GM18507 (cell line): ENCODE measurements at places on chromosomes 5 and 9.

DNA sequence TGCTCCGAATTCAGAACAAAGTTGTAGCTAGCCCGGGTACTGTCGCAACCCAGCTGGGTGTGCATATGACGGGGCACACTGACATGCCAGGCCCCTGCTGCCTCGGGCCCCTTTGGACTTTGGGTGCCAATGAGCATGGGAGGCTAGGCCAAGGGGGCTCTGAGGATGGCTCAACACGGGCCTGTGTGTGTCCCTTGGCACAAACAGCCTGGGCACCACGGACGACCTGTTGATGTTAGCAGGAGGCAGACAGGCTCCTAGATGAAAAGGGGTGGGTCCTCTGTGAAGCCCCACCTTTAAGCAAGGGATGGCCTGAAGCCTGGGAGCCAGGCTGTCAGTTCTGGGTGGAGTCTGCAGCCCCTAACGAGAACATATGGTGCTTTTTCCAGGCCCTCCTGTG is 1688.2 kb downstream of the EFNA5 start:
- no peak for DNase-seq

DNA sequence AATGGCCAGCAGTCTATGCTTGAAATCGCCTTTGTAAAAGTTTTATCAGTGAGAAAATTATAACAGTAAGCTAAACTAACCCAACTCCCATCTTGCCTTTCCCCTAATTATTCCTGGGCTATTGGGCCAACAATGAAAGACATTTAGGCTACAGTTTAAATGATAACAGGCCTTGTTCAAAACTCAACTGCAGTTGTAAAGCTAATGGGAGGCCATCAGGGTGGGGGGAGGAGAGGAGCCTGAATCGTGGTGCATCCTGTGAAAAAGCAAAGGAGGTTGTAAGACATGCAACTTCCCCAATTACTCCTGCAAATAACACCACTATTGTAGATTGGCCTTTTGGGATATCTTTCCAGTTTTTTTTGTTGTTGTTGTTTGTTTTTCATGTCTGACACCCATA is 53.8 kb downstream of the ACTL7B start:
- no peak for DNase-seq

DNA sequence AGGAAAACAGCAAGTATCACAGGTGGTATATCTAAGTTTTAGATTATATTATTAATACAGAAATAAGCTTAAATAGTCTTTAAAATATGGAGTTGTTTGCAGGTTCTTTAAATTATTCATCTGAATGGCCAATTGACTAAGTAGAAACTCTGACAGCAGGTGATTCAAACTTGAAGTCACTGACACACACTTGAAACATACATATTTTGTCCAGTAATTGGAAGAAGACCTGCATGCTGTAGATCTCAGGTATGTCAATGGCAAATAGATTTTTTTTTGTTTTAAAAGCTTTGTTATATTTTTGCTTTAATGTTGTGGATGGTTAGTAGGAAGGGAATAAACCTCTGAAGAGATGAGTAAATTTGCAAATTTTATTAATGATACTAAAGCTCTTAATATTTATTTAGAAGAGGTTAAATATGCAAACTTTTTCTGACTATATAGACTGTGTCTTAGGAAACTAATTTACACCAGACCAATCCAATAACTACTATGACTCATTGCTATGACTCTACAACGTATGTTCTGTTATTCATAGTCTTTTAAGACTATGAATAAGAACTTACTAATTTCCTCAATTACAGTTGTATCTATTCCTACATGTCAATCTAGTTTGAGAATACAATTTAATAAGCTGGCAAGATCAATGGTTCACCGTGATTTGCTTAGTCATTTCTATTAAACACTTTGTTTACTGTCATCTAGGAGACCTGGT is 53.9 kb upstream of the RORB start:
- no peak for DNase-seq

- DNase-seq: no peak
Observed at GRCh38 chr5:101142102-101142501, 239.0 kb upstream of the ST8SIA4 start.

DNA sequence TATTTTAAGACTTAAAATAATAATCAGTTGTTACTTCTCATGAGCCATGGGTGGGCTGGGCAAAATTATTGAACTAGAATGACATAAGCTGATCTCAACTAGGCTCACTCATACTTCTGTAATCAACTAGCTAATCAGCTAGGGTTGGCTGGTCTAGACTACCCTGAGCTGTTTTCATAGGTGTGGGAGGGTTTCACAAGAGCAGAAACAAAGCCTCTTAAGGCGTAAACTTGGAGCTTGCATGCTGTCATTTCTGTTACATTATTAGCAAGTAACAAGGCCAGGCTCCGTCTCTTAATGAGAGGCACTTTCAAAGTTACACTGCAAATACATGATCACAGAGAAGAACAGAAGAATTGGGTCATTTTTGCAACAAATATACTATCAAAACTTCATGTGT is 57.2 kb upstream of the GHR start:
- no peak for DNase-seq

GRCh38 chr9:114856215-114856941 is 50.5 kb upstream of the TNFSF15 start:
- DNase-seq: no peak

DNA sequence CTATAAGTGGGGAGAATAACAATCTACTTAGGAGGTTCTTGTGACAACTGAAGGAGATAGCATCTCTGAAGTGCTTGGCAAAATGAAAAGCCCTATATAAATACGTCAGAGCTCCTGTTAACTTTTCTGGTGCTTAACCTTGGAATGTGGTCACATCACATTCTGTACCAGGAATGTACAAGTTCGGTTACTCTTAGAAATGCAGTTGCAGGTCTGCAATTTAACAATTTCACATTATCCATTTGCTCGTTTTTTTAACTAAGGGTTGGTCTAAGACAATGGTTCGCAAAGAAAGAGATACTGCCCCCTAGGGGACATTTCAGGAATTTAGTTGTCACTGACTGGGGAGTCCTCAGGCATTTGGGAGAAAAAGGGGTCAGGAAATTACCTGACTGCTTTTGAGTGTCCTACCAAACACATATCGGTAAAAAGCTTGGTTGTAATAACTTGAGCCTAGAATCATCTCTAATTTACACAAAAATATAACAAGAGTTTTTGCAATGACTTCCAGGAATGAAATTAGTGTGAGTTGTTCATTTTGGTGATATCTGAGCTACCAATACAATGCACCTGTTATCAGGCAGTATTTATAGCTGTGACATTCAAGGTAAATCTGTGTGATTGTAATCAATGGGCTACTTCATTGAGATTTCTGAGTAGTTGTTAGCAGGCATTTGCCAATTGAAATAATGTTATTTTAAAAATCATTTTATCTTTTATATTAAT is 5.4 kb upstream of the HBEGF start:
- peak; percentile 45 for DNase-seq

DNA sequence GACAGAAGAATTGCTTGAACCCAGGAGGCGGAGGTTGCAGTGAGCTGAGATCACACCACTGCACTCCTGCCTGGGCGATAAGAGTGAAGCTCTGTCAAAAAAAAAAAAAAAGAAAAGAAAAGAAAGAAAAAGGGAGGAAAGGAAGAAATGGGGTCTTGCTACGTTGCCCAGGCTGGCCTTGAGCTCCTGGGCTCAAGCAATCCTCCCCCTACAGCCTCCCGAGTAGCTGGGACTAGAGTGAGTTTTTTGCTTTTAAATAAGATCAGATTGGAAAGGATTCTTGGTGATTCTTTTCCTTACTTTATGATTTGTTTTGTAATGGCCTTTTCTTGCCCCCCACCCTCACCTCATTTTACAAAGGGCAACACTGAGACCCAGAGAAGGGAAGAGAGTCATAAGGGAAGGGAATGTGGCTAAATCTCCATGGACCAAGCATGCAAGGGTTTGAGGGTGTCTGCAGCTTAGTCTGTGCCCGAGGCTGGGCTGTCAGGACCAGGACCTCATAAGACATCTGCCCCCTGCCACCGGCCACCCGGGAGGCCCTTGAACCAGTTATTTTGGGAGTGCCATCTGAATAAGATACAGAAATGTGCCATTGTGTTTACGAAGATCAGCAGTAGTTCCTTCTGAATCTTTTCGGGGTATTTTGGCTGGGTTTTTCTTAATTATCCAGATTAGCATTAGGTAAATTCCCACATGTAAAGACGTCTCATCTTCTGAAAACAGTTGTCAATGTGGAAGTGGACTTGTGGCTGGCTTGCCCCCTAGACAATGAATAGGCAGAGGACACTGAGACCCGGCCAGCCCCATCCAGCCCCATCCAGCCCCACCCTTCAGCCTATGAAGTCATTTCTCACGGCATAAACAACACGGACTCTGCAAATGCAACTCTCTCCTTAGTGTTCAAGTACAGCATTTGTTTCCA is 44.5 kb upstream of the GRHPR start:
- no peak for DNase-seq

- no peak for DNase-seq
Observed at GRCh38 chr9:86471171-86471815, 117.1 kb upstream of the TUT7 start.

- no peak for DNase-seq
Observed at GRCh38 chr5:112878760-112879159, 17.7 kb downstream of the SRP19 start.

DNA sequence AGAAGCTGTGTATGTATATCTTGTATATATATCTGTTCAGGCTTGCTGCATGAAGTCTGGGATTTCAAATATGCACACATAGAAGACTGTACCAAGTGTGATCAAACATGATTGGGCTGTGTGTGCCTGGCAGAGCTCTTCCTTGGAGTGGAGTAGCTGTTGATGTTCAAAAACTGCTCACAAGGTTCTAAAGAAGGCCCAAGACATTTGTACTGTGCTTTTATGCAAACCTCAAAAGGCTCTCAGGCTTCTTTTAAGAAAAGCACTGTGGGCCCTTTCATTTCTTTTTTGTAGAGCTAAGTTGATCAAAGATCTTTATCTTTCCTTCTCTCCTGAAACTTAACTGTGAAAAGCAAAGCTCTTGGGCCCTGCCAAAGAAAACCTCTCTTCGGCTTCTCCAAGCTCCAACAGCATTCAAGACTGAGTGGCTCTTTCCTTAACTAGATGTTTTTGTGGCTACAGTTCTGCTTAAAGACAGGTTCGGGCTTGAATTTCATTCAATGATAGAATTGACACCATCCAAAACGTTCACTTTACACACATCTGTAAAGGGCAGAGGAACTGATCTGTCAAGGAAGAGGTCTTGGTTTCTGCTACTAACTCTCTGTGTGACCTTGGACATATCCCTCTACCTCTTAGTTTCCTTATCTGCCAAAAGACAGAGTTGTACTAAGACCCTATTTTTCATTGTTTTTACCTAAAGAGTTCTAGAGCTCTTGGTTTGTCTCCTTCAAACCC is 105.8 kb upstream of the IL6ST start:
- no peak for DNase-seq

DNA sequence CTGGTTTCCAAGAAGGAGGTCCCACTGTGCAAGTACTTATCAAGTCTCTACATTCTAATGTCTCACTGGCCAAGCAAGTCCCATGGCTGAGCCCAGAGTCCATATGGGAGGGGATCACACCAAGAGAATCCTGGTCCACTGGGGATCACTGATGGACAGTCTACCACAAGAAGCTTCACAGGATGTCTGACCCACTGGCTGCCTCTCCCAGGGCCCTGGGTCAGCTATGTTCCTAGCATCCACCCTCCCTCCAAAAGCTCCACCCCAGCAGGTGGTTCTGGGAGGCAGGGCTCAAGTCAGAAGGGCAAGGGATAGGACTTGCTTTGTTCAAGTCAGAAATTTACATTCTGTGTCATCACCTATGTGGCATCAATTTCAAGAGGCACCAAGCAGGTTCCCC is 508.5 kb downstream of the BNC2 start:
- no peak for DNase-seq

DNA sequence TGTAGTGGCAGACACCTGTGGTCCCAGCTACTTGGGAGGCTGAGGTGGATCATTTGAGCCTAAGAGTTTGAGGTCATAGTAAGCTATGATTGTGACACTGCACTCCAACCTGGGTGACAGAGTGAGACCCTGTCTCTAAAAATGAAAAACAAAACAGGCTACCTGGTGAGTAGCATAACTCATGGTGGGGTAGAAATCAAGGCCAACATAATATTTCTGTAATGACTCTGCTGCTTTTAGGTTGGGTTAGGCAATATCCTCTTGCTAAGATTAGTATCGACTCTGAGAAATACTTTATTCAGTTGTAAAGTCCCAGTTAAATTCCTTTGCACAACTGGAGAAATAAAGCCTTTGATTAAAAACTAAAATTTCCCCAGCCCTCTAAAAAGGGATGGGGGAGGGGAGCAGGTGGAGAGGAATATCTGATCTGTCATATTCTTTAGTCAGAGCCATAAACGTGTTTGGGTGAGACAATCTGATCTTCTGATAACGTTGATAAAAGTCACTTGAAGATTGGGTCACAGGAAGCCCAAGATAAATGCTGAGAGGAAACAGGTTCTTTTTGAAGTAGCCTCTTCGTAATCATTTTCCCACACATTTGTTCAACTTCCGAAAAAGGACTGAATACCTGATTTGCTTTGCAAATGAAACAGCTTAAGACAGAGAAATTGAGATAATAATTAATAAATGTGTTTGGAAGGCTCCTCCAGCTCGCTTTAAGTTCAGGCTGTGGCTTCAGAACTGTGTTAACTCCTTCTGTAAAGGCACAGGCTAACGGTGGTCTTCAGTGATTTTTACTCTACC is 14.9 kb downstream of the IL4 start:
- no peak for DNase-seq

DNA sequence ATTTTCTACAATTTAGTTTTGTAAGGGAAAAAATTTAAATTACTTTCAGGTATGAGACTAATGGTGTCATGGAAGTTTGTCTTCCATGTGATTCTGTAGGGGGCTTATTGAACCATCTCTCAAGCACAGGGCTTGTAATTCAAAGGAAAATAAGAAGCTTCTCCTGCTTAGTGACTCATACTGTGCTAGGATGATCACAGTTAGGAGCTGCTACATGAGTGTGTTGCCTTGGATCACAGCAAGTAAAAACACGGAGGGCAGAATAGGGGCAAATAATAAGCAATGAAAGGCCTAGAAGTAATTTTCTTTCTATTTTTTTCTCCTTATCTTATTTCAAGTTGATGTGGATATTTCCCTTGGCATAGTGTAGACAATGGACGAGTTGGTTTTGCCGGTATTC is 28.9 kb downstream of the TMEM167A start:
- no peak for DNase-seq

GRCh38 chr9:87512311-87512710 is 14.6 kb downstream of the DAPK1 start:
- no peak for DNase-seq

- DNase-seq: no peak
Observed at GRCh38 chr9:94925751-94926430, 199.4 kb downstream of the AOPEP start.

GRCh38 chr5:179779826-179780225 is 14.0 kb upstream of the LTC4S start:
- DNase-seq: no peak

DNA sequence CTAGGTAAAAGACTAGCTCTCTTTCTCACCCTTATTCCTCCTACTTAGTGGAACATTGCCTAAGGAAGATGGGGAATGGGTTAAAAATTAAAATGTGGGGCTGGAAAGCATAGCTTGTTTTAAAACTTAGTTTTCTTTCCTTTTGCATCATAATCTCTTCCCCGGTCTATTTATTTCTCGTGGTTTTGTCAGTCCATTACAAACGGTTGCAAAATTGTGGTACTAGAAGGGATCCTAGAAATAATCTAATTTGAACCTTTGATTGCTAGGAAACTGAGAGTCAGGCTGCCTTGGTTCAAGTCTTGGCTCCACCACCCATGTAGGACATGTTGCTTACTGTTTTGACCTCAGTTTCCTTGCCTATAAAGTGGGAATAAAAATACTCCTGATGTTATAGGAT is 1.3 kb downstream of the IL31RA start:
- DNase-seq: no peak

- no peak for DNase-seq
Observed at GRCh38 chr5:41788941-41789368, 81.3 kb downstream of the OXCT1 start.
